ENCODE measurements at places on chromosomes 12 and 14.

- DNase-seq = no peak
Measured at GRCh38 chr12:20549108-20549719, 145.9 kb upstream of the SLCO1C1 start.

DNA sequence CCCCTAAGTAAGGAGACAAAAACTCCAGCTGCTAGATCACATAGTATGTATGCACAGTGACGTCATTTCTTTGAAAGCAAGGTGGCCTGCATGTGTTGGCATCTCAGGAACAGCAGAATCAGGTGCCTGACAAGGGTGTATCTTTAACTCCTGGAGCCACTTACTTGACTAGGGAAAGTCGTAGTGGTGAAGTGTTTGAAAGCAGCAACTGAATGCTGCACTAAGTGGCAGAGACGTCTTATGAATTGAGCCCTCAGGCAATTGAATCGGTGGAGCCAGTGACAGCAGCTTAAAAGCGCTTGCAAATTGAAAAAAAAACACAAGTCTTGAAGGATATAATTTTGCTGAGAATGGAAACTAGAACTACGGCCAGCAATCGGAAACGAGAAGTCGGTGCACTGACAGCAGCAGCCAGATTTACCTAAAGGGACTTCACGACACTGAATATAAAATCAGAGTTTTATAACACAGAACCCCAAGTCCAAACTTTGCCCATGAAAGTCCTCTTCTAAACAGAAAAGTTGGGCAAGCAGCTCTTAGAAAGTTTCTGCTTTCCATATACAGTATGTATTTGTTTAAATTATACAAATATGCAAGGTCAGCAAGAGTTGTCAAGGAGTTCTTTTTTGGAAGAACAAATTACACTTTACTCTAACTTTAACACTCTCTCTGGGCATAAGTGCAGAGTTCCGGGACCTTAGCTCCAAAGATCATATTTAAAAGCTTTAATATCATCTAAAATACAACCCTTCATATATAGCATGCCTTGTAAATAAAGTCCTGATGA is 1.1 kb downstream of the IGF1 start:
- DNase-seq = no peak

DNA sequence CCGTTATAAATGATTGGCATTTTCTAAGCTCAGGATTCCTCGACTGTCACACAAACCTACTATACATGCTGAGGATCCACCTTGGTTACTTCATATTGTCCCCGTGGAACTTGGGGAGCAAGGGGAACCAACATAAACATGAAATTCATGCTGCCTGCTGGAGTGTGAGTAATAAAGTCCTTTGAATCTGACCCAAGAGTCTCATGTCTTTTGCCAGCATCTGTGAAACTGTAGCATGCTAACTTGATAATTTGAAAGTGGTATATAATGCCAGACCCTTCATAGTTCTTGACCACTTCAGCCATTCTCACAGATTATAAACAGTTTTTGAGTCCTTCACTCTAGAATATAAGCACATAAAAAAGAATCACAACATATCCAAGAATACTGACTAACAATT is 17.1 kb downstream of the SLC35F4 start:
- DNase-seq = no peak

DNA sequence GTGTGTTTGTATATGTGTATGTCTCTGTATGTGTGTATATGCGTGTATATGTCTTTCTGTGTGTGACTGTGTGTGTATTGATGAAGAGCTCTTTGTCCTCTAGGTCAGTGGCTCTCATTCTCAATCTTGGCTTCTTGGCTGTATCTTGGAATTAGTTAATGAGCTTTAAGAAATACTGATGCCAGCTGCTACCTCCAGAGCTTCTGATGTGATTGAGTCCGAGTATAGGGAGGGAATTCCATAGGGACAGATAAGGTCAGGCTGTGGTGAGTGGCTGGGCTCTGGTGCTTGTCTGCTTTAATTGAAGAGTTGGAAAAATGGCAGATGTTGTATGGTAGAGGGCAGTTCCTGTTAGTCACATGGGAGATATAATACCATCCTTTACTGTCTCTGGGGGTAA is 140.1 kb downstream of the C12orf75 start:
- DNase-seq = no peak

GRCh38 chr12:128079-128478 is 61.5 kb downstream of the IQSEC3 start:
- DNase-seq = peak; percentile 30

DNA sequence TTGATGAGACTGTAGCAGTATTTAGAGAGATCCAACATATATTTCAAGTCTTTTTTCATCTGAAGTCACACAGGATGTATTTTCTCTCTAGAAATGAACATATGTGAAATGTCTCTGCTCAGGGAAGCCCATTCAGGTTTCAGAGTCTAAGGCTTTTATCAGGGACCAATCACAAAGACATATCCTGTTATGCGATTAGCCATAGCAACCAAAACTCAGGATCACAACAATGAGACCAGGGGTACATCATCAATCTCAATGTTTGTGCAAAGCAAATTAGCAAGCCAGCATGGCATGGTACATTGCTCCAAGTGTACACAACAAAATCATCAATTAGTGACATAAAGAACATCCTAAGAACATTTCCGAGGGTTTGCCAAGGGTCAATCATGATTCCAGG is 99.2 kb upstream of the AMN1 start:
- no peak for DNase-seq

Data from CD4-positive, alpha-beta T cell treated with Interferon gamma for 1 hour (primary cell).